ENCODE measurements at places on chromosomes 6 and 20.

- DNase-seq: no peak
These were observed 24.1 kb downstream of the ZHX3 start for GRCh38 chr20:41293269-41294037.

GRCh38 chr20:37503256-37503927, 17.7 kb upstream of the NNAT start:
- DNase-seq: no peak

DNA sequence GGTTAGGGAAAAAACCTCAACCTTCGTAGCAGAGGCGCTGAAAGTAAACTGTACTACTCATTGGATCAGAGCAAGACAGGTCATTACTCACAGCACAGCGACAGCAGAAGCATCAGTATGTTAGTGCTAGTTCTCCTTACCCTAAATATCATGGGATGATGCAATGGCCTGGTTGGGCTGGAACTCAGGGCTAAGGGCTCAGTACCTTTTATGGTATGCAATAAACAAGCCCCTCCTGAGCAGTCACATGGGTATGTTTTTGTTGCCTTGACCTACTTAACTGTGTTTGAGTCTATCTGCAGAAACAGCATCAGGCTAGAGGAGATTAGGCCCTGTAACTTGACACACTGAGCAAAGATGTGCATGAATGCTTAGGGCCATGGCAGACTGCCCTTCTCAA, 369.4 kb upstream of the IMPG1 start:
- DNase-seq: no peak

DNA sequence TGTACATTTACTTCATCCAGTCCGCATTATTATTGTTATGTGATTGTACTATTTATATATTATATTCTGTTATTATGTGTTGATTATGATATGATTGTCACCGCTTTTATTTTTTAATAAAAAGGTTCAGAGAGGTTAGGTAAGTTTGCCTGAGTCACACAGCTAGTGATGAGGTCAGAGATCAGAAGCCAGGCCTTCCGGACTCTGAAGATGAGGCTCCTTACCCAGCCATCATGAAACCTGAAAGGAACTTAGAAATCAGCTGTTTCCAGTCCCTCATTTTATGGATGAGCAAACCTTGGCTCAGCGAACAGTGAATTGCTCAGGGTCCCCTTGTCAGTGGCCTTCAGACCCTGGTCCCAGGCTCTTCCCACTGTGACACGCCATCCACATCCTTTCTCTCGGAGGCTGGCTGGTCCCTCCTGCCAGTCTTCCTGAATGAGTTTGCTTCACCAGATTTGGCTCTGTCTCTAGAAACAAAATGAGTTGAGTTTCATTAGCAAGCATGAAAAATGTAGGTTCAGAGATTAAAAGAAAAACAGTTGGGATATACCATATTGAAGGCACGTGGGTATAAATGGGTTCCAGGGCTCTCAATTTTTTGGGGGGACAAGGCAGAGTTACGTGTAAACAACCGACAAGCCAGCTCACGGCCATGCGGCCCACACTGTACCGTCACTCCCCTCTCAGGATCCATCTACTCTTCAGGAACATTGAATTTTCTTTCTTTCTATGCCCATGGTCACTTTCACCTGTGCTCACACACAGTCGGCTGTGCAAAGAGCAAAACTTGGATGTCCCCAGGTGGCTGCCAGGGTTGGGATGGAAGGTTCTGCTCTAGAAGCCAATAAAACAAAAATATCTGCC, 132.9 kb downstream of the ZDHHC14 start:
- DNase-seq: no peak

DNA sequence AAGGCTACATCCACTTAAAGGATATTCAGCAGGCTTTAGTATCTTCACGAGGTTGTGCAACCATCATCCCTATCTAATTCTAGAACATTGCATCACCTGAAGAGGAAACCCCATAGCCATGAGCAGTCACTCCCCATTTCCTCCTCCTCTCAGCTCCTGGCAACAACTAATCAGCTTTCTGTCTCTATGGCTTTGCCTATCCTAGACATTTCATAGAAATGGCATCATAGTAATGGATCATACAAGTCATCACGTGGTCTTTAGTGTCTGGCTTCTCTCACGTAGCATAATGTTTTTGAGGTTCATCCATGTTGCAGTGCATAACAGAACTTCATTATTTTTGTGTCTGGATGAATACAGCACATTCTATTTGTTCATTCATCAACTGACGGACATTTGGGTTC, 20.5 kb downstream of the SNAI1 start:
- DNase-seq: no peak

- DNase-seq: no peak
These were observed 52.0 kb downstream of the CDC5L start for GRCh38 chr6:44439270-44440045.

- DNase-seq: no peak
These were observed 129.3 kb upstream of the STMND1 start for GRCh38 chr6:16972535-16972934.

DNA sequence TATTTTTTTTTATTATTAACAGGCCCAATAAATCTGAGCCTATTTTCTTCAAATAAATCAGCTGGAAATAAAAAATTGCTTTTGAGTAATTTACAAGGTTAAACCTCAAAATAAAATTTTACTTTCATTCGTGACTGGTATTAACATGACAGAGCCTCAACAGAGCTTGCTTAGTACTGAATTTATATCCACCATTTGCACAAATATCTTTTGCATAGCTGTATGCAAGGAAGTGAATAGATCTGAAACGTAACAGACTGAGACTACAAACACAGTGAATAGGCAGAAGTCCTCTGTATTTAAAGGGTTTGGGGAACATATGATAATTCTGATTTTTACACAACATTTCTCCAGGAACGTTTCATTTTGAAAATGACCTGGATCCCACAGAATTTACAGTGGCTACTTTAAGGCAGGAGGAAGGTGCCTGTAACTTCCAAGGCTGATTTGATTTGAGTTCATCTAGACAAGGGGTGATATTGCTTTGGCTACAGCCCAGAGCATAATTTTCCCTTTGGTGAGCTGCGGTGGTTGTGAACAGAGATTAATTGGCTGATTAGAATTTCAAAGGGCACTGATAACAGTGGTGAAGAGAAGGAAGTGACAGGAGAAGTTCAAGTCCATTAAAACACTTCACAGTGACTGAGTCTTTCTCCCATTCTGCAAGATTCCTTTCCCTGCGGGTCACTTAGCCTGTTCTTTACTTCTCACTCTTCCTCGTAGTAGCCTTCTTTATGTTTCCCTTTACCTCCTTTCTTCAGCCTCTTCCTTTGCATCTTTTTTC, 121.2 kb upstream of the SASH1 start:
- DNase-seq: no peak

- no peak for DNase-seq
These were observed 17.8 kb upstream of the FNDC1 start for GRCh38 chr6:159151266-159151855.

DNA sequence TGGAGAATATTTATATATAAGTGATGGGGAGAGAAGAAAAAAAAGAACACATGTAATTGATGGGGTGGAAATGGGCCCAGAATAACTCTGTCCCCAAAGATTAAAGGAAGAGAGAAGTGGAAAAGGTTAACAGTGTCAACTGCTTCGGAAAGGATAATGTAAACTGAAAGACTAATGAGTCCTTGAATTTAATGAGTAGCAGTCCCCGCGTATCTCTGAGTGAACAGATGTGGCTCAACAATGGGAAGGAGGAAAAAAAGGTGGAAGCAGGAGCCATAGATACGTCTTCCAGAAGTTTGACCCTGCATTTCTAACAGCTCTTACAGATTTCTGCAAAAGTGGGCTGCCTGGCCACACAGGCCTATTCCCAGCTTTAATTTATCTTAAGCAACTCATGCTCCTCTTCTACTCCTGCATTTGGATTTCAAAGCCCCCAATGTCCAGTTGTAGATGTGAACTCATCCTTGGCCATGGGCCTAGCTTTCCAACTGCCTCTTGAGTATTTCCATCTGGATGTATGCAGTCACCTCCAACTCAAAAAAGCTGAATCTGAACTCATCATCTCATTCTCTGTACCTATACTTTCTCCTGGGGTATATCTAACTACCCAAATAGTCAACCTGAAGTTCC, 61.3 kb downstream of the DST start:
- DNase-seq: no peak

GRCh38 chr6:148460876-148461646, 118.4 kb downstream of the SASH1 start:
- DNase-seq: peak; percentile 23

DNA sequence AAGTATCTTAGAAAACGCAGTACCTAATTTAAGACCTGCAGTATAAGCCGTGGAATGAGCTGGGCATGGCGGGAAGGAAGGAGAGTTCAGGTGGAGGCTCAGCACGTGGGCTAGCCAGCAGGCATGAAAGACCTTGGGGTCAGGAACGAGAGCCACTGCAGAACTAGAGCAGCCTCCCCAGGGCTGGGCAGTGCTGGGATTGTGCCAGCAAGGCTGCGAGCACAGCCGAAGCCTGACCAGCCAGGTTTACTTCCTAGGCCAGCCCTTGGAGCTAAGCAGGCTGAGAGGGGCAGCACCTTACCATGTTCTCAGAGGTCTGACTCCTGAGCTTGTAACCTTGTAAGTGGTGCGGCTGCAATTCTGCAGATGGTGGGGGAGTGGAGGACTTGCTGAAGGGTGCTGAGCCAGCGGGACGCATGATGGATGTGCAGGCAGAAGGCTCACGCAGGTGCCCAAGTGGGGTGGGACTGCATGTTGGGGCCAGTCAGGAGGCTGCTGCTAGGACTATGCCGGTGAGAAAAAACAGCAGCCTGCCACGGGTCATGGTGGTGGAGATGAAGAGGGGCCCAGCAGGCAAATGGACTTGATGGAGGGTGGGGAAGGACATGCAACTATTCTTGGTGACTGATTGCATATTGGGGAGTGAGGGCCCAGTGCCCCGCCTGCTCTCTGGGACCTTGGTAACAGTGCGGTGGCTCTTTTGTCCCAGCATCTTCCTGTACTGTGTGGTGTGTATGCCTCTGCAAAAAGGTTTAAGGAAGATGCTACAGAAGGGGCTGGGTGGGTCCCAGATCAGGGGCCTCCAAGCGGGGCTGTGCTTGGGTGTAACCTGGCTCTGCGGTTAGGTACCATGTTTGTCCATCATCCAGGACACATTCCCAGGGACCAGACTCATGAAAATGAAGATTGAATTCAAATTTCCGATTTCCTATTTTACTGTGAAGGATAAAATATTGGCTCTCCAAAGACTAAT, 37.6 kb upstream of the IRF4 start:
- no peak for DNase-seq

Data from H1 (cell line).